ENCODE measurements at places on chromosomes 5 and 9. TPM values are rescaled to one million over a fixed set of nuclear protein-coding genes. Genes with fewer than 3 reads are reported as not detected.
A peak's percentile ranks its signal among the peaks of the same experiment; 100 is the strongest.

- no peak for DNase-seq
Observed at GRCh38 chr5:67149951-67150523, 46.6 kb downstream of the CD180 start.

DNA sequence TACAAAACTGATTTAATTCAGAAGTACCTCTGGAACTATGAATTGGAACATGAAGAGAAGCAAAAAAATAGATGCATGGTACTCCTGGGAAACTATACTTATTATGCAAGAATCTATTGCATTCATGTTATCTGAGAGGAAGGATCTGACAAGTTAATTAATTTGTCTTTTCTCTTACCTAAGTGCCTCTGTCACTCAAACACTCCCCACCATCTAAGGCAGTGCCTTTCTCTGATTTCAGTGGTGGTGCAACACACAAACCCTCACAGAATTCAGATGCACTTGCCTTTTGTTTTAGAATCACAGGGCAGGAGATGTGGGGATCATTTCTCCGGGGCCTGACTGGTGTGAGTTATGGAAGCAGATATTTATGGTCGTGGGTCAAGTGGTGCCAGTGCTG lies 52.5 kb upstream of the C9orf72 start:
- DNase-seq = no peak

GRCh38 chr5:124052201-124052600 lies 540.2 kb downstream of the CSNK1G3 start:
- DNase-seq = peak; percentile 64

DNA sequence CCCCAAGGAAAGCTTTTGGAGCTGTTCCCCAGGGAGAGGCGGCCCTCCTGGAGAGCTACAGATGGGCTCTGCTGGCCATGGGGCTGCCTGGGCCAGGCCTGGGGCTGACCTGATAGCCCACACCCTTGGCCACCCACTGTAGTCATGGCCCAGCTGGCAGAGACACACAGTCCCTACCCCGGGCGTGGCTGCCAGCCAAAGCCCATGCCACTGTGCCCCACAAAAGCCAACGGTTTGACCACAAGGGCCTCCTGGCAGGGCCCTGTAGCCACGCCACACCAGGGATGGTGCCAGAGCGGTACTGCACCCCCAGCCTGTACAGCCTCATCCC lies 15.2 kb downstream of the NACC2 start:
- no peak for DNase-seq

- no peak for DNase-seq
Observed at GRCh38 chr5:78006449-78006848, 230.3 kb upstream of the TBCA start.

- DNase-seq = no peak
Observed at GRCh38 chr5:168308976-168309598, 17.6 kb downstream of the WWC1 start.

- peak; percentile 23 for DNase-seq
Observed at GRCh38 chr5:110916381-110917049, 155.0 kb upstream of the TSLP start.

DNA sequence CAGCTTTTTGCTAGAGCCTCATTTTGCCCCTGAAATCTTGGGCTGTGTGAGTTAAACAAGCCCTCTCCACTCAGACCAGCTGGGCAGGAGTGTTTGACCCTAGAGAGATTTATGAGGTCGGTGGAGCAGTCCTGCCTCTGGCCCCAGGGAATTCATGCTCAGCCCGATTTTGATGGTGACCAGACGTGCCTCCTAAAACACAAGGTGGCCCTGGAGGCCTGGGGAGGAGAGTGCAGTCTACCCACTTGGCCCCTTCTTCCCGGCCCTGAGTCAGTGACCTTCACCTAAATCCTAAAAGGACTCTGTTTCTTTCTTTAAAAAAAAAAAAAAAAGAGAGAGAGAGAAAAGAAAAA lies 86.6 kb upstream of the SAP30L start:
- DNase-seq = no peak

DNA sequence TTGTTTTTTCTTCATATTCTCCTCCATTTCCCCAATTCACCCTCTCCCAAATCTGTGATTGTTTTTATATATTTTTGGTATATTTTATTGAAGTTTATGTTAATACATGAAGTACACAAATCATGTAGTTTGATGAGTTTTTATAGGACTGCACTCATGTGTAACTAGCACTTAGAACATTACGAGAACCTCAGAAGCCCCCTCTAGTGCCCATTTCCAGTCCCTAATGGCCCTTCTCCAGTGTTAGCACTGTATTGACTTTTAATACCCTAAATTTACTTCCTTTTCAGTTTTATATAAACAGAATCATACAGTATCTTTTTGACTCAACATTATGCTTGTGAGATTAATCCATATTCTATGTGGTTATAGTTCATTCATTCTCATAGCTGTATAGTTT lies 18.5 kb upstream of the FKTN start:
- DNase-seq = no peak

DNA sequence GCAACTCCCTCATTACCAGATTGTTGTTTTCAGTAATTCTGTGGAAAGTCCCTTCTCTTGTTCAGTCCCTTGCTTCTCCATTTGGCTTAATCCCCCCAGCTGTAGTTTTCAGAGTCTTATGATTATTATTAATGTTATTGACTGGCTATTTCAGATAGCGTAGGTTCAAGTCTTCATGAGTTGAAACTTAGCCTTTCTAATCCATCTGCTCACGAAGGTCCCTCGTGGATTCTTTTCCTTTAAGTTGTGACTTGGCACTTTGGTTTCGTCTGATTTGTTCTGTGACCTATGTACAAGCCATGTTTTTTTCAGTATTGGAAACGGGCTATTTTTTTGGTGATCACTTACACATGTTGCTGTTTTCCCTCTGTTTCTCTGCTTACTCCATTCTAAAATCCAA lies 260.3 kb downstream of the TMEM167A start:
- no peak for DNase-seq

- no peak for DNase-seq
Observed at GRCh38 chr9:35923927-35924763, 14.9 kb downstream of the SPAAR start.

DNA sequence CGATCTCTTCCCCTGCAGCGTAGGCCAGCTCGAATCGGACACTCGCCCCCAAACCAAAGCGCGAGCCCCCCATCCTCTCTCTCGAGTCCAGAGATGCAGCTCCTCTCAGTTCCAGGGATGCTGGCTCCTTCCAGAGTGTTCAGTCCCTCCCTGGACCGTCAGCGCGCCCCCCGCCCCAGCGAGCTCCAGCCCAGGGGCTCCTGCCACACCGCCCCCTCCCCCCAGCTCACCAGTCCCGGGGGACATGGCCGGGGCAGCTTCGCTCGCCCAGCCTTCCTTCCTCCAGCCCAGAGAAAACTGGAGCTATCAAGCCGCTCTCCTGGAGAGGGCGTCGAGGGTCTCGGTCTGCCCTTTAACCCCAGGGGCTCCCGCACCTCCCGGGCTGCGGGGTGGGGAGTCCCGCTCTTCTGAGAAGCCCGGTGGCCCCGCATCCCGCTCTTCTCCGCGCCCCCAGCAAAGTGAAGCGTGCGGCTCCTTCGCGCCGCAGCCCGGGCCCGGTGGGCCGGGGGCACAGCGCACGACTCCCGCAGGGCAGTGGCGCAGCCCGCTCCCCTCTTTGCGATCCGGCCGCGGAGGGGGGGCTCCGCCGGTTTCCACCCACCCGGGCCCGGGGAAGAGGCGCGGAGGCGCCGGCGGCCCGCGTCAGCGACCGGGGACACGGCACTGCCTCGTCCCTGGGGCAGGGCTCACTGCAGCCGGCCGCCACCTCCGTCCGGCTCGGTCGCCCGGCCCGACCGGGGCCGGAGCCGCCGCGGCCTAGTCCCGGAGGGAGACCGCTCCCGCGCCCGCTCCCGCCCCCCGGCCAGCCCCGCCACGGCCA lies 587 bp downstream of the MIER3 start:
- peak; percentile 84 for DNase-seq

DNA sequence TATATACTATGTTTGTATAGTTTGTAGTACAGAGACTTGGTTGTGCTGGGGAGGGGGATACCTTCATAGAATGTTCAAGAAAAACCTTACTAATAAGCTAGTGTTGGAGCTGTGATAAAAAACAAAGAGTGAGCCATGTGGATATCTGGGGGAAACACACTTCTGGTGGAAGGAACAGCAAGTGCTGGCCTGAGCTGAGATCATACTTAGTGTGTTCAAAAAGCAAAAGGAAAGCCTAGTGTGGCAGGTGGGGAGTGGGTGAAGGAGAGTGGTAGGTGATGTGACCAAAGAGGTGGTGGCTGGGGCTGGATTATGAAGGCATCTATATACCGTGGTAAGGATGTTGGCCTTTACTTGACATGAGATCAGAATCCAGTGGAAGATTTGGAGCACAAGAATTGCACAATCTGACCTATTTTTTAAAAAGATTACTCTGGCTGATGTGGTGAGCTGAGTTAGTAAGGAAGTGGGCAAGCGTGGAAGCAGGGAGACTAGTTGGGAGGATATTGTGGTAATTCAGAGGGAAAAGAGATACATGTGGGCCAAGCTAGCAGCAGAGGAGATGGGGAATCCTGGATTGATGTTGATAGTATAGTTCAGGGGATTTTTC lies 26.6 kb downstream of the PALM2AKAP2 start:
- no peak for DNase-seq

GRCh38 chr5:50320131-50320749 lies 120.8 kb downstream of the EMB start:
- DNase-seq = no peak

- no peak for DNase-seq
Observed at GRCh38 chr9:111731928-111732327, 62.8 kb downstream of the SHOC1 start.

DNA sequence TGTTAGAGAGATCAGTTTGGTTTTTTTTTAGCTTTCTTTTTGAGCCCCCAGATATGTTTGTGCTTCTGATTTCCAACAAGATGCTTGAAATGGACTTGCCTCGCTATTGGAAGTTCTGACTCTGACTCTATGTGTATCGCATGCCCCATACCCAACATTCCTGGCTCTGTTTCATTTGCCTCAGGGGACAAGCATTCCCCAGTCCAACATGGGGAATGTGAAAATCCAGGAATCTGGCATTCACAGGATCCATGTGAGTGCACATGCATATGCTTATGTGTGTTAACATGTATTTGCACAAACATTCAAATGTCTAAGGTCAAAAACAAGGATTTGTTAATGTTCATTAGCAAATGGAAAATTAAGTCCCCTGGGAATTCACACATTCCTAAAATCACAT lies 233.9 kb downstream of the TLR4 start:
- no peak for DNase-seq

DNA sequence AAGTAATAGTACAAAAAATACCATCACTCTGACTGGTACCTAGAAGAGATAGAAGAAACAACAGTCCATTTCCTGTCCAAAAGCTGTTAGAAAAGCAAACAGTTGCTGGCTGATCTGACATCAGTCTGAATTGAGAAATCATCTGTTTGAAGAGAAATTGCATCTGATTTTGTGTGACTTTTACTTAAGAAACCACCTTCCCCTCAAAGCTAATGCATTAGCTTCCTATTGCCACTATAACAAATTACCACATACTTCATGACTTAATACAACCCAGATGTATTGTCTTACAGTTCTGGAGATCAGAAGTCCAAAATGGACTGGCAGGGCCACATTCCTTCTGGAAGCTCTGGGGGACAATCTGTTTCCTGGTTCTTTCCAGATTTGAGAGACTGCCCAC lies 385.9 kb upstream of the TLE4 start:
- DNase-seq = no peak

GRCh38 chr5:7261049-7261448 lies 134.9 kb upstream of the ADCY2 start:
- peak; percentile 93 for DNase-seq

- DNase-seq = no peak
Observed at GRCh38 chr9:117464941-117465616, 50.2 kb upstream of the ASTN2 start.

- no peak for DNase-seq
Observed at GRCh38 chr9:84821431-84821830, 151.9 kb downstream of the NTRK2 start.

GRCh38 chr9:2524601-2525000 lies 97.0 kb upstream of the VLDLR start:
- DNase-seq = no peak

DNA sequence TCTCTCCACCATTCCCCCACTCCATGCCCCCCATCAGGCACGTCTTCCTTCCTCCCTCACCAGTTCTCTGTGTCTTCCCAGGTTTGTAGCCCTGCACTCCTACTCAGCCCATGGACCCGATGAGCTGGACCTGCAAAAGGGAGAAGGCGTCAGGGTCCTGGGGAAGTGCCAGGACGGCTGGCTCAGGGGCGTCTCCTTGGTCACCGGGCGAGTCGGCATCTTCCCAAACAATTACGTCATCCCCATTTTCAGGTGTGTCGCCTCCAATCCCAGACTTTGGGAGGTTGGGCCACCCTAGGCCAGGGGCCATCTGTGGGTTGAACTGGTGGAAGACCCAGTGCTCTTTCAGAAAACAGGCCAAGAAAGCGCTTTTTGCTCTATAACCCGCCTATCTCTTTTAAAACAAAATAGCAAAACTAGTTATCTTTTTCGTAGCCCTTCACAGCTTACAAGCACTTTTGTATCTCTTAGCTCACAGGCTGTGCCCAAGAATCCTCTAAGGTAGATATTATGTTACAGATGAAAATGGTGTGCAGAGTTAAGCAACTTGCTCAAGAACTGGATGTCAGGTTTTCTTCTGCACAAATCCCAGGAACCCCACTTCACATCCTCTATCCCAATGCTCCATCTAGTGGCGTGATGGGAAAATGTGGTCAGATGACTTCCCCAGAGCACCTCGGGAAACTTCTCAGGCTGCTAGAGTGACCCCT lies 56.2 kb downstream of the PLAC8L1 start:
- peak; percentile 76 for DNase-seq

GRCh38 chr5:14038341-14038959 lies 94.0 kb upstream of the DNAH5 start:
- no peak for DNase-seq

Gene BHMT
- 0.45 TPM for total RNA-seq

Gene EDIL3
- total RNA-seq = 7.8 TPM

Gene PRR7
- total RNA-seq = 31.7 TPM

Gene MOB3B
- total RNA-seq = 15.3 TPM

Gene CCDC171
- 6.1 TPM for total RNA-seq

Gene NR4A3
- 0.26 TPM for total RNA-seq

Gene TOR2A
- 5.5 TPM for total RNA-seq

Gene DEPDC1B
- 142 TPM for total RNA-seq

Gene AKNA
- 11.4 TPM for total RNA-seq

Gene TAF11L10
- not detected for total RNA-seq

Gene ECM2
- total RNA-seq = not detected

Gene STPG3
- not detected for total RNA-seq

Gene CEP78
- 122 TPM for total RNA-seq

Gene COL23A1
- not detected for total RNA-seq

Measured in neural progenitor cell (in vitro differentiated cells).